ENCODE measurements at places on chromosomes 4 and X. TPM values are rescaled to one million over a fixed set of nuclear protein-coding genes. Genes with fewer than 3 reads are reported as not detected.

The DGKQ gene
- total RNA-seq, result 15.3 TPM

DNA sequence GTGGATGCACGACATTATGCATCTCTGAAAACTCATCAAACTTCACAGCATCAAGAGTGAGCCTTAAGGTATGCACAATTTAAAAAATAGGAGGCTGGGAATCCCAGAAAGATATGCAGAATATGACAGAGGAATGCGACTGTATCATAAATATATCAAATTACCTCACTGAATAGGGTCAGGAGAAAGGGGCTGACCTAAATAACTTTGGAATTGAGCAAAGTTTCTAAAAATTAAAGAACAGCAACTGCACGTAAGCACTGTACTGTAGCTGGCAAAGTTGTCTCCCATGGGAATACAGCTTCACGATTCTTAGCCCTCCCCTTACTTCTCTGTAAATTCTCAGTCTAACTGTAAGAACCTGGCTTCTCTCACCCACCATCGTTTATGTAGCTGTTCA is 397.4 kb upstream of the ZFP42 start:
- H3K4me3 ChIP-seq, result no peak overlapping the region
- H3K27me3 ChIP-seq, result no peaks in the 10 kb centered on the region
- no peaks in the 10 kb centered on the region for H3K4me1 ChIP-seq
- no peak overlapping the region for H3K27ac ChIP-seq
- DNase-seq, result no peak
- no peaks in the 10 kb centered on the region for H3K36me3 ChIP-seq

DNA sequence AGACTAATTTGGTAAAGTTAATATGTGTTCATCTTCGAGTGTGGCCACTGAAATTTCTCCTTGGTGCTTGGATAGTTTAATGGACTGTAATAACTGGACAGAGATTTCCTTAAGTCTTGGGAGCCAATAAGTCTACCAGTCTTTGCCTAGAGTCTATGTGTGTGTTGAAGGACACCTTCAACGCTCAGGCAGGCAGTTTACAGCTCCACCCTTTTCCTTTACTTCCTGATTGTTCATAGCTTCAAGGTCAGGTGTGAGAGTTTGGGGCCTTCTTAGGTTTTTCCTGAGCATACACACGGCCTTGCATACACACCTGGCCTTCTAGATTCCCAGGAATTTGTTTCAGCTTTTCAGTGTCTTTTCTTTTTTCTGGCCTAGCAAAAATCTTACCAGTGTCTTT is 355.3 kb upstream of the AMOT start:
- no peaks in the 10 kb centered on the region for H3K27me3 ChIP-seq
- no peaks in the 10 kb centered on the region for H3K36me3 ChIP-seq
- H3K4me3 ChIP-seq, result no peak overlapping the region
- no peak for DNase-seq
- H3K27ac ChIP-seq, result no peak overlapping the region

- DNase-seq, result no peak
- H3K27ac ChIP-seq, result no peak overlapping the region
- no peaks in the 10 kb centered on the region for H3K36me3 ChIP-seq
- H3K4me3 ChIP-seq, result no peak overlapping the region
Observed at GRCh38 chr4:4694296-4694772, 152.5 kb upstream of the STX18 start.

- no peaks in the 10 kb centered on the region for H3K36me3 ChIP-seq
- no peak overlapping the region for H3K4me3 ChIP-seq
- H3K27ac ChIP-seq, result no peak overlapping the region
- DNase-seq, result no peak
- peaks cover 26% of the 10 kb centered on the region for H3K4me1 ChIP-seq
Observed at GRCh38 chrX:9569876-9570301, 105.0 kb downstream of the TBL1X start.

Data from spleen (tissue), 13 donors.